Activated CD4-positive, alpha-beta T cell treated with anti-CD3 and anti-CD28 coated beads, Interleukin-2, amount 50 U/mL, for 24 hours (primary cell): ENCODE measurements at places on chromosomes 1 and 21.
A peak's percentile ranks its signal among the peaks of the same experiment; 100 is the strongest.

GRCh38 chr1:61104220-61104671 lies 21.9 kb downstream of the NFIA start:
- no peak for DNase-seq

DNA sequence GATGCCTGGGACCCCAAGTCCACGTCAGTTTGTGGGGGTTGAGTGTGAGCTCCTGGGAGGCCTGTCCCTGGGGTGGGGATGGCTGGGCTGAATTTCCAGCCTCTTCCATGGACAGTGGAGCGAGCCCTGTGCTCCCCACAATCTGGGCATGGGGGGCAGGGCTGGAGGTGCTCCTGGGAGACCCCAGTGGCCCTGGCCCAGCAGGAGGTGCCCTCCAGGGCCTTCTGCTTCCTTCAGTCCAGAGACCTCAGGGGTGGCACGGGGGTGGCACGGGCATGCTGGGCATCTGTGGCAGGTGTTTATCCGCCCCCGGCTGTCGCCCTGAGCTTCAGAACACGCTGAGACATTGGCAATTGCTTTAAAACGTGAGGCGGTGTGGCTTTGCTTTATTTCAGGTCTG lies 40.9 kb downstream of the MORN1 start:
- no peak for DNase-seq

DNA sequence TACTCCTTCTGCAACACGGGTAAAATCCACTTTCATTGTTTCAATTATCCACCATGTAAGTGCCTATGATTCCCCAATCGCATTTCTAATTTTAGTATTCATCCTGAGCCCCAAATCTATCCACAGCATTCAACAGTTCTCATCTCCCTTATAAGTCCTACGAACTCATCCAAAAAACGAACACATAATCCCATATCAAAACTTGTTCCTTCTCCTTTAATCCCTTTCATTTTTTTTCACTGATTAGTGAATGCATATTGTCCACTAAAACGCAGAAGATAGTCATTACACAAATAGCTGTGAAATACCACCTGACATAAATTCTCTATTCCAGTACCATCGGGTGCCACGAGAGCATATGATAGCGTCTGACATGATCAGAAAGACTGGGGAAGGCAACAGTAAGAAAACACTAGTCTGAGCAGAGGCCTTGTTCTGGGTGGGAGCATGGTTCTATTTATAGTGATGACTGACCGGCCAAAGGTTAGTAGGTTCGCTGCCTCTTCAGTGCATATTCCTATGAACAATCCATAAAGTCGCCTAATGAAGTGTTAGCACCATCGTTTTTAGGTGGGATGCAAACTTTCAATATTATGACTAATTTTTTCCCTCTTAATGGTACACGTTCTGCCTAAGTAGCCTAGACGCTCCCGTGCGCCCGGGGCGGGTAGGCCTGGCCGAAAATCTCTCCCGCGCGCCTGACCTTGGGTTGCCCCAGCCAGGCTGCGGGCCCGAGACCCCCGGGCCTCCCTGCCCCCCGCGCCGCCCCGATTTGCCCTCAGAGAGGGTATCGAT lies 648 bp downstream of the ATP5PF start:
- peak; percentile 24 for DNase-seq

- DNase-seq = no peak
These were observed 3.2 kb upstream of the KIAA1614 start for GRCh38 chr1:180909462-180909976.

- DNase-seq = no peak
These were observed 4.6 kb downstream of the TMEM63A start for GRCh38 chr1:225877580-225877979.

GRCh38 chr1:165539908-165540307 lies 3.9 kb upstream of the LRRC52 start:
- no peak for DNase-seq

- no peak for DNase-seq
These were observed 43.7 kb upstream of the RNF11 start for GRCh38 chr1:51192213-51192843.

- DNase-seq = no peak
These were observed 40.2 kb downstream of the COA6 start for GRCh38 chr1:234413485-234413884.

DNA sequence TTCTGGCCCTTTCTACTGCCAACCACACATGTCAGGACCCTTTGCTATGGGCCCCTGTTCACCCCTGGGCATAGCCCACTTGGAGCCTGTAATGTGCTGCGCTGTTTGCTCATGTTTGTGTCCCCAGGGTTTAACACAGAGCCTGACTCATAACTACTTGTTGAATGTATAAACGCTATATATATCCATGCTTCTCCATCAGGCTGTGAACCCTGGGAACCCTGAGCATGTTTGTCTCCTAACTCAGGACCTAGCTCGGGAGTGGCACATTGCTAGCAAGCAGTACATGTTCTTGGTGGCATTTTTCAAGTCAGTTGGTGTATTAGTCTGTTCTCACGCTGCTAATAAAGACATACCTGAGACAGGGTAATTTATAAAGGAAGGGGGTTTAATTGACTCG lies 8.0 kb downstream of the OLFML3 start:
- DNase-seq = no peak

- no peak for DNase-seq
These were observed 150.3 kb downstream of the HMGB4 start for GRCh38 chr1:34013958-34014737.

GRCh38 chr1:47194311-47194710 lies 4.5 kb upstream of the PDZK1IP1 start:
- DNase-seq = no peak

DNA sequence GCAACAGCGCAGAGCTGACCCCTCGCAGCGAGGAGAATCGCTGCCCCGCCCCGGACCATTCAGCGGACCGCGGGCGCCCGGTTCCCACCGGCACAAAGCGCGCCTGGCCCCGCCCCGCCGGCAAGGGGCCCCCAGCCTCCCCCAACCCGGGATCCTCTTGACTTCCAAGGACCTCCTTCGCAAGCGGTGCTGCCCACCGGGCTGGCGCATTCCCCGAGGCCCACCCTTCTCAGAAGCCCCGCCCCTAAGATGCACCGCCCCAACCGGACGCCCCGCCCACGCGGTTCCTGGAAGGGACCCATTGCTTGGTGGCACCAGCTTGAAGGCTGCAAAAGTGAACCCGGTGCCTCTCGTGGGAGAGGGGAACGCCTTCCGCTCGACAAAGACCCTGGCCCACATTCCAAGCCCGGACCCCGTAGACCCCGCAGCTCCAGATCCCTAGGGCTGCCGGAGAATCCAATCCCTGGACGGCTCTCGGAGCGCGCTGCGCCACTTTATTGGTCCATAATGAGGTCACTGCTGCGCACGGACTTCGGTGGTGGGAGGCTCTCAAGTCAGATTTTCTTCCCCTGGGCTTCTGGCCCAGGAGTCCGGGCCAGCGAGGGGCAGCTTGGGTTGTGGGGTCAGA lies 2.0 kb downstream of the HES3 start:
- DNase-seq = peak; percentile 29

GRCh38 chr1:156767879-156768604 lies 707 bp downstream of the PRCC start:
- no peak for DNase-seq

- DNase-seq = no peak
These were observed 25.2 kb downstream of the VN1R5 start for GRCh38 chr1:247281001-247281574.

- no peak for DNase-seq
These were observed 57.0 kb downstream of the YARS1 start for GRCh38 chr1:32759997-32760623.

DNA sequence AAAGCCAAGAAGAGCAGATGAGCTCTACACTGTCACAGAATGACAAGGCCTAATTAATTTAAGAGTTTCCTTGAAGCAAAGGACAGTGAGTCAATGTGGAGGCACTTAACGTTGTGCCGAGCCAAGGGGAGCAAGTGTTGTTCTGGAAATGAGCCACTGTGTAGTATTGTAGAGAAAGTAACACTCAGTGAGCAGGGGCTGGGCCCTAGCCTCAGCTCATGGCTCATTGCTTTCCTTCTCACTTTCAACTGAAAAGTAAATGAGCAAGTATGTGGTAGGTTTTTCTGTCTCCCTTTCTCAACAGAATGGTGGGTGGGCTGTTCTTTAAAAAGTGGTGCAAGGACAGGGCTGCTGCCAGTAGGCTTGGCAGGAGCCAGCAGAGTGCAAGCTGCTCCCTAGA lies 11.8 kb upstream of the KIAA0040 start:
- DNase-seq = no peak

DNA sequence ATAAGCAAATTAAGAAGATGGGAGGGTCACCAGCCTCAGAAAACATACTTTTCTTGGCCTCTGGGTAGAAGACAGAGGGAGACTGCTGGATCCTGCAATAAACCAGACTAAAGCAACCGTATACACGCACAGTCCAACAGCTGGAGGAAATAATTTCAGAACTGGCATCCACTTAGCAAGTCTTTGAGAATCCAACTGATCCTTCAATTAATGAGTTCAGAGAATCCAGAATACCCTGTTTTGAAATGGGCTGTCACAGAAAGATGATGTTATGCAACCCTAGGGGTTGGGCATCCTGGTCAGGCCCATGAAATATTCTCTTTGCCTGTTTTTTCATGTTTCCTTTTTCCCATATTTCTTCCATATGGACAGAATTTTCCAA lies 134.0 kb upstream of the MAGI3 start:
- no peak for DNase-seq

DNA sequence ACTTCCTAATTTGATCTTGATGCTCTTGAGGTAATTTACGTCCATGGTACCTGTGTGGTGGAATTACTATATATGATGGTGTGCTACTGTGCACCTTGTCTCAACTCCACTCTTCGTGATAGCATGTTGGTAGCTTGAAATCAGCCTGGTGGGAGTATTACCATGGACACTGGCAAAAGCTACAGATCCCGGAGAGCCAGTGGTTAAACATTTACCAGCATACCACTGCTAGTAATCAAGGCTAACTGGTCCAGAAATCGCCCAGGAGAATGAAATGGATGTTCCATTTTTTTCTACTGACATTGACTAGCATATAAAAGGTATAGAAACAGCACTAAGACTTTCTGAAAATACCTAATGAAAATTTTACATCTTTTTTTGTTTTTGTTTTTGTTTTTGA lies 30.6 kb downstream of the ELK4 start:
- no peak for DNase-seq

DNA sequence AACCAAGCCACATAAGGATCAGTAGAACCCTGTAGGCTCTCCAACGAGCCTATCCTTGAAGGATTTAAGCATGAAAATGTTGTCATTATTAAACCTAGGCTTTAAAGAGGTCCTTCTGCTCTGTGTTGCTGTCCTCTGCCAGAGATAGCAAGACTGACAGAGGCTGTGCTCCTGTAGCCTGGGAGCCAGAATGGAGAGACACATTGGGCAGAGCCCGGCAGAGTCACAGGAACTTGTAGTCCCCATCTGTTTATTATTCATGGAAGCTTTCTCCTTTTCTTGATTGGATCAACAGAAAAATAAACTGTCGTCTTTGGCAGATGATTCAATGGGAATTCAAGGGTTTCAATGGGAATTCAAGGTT lies 19.2 kb upstream of the SLAMF1 start:
- no peak for DNase-seq

DNA sequence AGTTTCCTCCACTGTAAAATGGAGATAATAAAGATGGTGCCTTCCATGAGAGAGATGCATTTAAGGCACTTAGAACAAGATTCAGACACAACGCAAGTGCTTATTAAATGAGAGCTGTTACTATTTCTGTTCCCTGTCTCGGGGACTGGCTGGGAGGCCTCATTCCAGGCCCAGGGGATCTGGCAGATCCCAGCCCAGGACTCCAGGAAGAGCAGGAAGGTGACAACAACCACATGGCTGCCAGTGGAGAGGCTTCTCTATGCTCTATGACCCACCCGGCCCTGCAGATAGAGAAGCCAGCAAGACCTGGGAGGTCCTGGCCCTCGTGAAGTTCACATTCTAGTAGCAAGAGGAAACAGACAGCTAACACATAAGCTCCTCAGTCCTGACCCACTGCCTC lies 175.5 kb downstream of the ACTL8 start:
- no peak for DNase-seq

- DNase-seq = no peak
These were observed 8.4 kb upstream of the CROCC start for GRCh38 chr1:16913181-16913832.

- DNase-seq = no peak
These were observed 25.0 kb downstream of the TATDN3 start for GRCh38 chr1:212816567-212817278.
